HT-29 (cell line): ENCODE measurements at places on chromosomes 12 and 14. TPM values are rescaled to one million over a fixed set of nuclear protein-coding genes. Genes with fewer than 3 reads are reported as not detected.

The KLRB1 gene
- total RNA-seq: not detected in 2 replicates

The FITM1 gene
- total RNA-seq: 0.13 and 0.74 TPM in 2 replicates

The TPPP2 gene
- total RNA-seq: not detected in 2 replicates

The MUCL1 gene
- total RNA-seq: not detected in 2 replicates

The IL22 gene
- not detected in 2 replicates for total RNA-seq

The KIAA0586 gene
- total RNA-seq: 5.0 TPM in 2 replicates

The LRRC10 gene
- not detected in 2 replicates for total RNA-seq

The OR4E2 gene
- not detected in 2 replicates for total RNA-seq

The C14orf132 gene
- not detected in 2 replicates for total RNA-seq

The ADAMTS20 gene
- total RNA-seq: not detected in 2 replicates

DNA sequence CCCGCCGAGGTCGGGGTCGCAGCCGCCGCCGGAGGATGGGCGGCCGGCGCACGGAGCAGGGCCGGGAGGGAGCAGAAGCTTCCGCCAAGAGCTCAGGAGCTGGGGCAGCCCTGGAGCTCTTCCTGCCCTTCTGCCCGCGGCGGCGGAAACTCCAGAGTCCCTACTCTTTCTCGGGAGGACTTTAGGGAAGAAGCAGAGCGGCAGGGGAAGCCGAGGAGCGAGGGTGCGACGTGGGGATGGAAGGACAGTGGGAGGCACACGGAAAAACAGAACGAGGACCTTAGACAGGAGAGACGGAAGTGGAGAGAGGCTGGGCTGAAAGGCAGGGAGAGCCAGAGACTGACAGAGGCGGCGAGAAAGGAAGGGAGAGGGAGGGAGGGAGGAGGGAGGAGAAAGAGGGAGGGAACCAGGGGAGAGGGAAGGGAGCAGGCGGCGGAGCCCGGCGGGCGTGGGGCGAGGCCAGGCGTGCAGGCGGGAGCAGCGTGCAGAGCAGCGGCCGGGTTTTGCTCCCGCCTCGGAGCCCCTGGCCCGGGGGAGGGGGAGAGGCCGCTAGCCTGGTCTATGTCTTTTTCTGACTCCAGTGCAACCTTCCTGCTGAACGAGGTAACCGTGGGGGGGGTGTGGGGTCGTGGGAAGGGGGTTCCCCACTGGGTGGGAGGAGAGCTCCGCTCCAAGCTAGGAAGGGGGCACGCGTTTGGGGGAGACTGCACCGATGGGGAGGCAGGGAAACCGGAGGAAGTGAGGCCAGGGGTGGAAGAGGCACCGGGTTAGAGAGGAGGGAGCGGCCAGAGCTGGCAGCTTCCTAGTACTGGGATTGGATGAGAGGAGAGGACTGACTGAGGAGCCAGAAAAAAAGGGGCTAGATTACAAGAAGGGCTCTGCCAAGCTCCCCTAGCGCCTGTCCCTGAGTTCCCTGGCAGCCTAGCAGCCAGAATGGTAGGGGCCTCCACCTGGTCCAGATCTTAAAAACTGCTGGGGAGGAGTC is 2.9 kb upstream of the CACNB3 start:
- DNase-seq: peak; percentile 84

DNA sequence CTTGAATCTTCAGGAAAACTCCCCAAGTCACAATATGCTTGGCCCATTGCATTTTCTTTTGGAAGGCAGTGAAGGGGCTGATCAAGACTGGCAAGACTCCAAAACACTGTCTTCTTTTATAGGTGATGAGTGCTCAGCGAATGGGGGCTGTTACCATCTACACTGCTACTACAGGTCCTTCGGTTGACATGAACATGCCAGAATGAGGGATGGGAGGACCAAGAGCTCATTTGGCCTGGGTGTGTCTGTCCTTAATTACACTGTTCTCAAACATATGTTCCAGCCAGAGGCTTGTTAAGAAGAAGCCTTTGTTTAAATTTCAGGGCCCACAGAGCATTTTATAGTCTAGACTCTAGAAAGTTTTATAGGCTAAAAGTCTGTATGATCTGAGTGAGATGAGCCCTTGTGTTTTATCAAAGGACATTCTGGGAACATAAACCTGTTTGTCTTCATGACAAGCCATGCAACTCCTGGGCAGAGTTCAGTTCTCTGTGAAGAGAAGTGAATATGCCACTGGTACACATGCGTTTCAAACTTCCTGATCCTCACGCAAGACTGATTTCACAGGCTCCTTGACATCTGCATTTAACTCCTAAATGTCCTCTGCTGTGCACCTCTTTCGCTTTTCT is 4.7 kb upstream of the FAM234B start:
- no peak for DNase-seq

- no peak for DNase-seq
These were observed 117.6 kb upstream of the RASSF8 start for GRCh38 chr12:25840678-25841465.

DNA sequence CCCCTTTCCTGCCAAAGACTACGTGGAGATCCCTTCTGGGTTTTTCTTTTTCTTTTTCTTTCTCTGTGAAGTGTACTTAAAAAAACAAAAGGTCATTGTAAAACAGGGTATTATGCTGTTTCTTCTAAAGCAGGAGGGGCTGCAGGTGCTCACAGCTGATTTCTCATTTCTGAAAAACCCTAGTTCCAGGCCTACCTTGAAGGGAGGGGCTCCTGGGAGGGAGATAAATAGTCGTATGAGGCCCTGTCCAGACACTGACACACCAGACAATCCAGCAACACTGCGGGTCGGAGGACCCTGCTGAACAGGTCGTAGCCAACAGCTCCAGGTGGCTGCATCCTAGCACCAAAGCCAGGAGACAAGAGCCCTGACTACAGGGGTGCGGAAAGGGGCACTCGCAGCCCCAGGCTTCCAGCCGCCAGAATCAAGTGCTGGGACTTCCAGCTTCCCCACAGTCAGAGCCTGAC is 41.1 kb downstream of the PSMA6 start:
- DNase-seq: no peak

DNA sequence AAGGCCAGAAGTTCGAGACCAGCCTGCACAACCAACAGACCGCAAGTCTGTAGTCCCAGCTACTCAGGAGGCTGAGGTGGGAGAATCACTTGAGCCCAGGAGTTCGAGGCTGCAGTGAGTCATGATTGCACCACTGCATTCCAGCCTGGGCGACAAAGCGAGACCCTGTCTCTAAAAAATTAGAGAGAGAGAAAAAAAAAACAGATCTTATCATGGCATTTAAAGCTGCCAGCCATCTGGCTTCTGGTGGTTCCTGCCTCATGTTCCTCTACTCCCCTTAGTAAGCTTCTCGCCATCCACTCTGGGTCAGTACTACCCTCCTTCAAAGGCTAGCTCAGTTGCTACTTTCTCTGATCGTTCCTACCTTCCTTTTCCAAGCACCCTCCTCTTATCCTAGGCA is 16.1 kb downstream of the CLSTN3 start:
- DNase-seq: no peak

GRCh38 chr12:68745376-68745903 is 536 bp upstream of the SLC35E3 start:
- DNase-seq: no peak

DNA sequence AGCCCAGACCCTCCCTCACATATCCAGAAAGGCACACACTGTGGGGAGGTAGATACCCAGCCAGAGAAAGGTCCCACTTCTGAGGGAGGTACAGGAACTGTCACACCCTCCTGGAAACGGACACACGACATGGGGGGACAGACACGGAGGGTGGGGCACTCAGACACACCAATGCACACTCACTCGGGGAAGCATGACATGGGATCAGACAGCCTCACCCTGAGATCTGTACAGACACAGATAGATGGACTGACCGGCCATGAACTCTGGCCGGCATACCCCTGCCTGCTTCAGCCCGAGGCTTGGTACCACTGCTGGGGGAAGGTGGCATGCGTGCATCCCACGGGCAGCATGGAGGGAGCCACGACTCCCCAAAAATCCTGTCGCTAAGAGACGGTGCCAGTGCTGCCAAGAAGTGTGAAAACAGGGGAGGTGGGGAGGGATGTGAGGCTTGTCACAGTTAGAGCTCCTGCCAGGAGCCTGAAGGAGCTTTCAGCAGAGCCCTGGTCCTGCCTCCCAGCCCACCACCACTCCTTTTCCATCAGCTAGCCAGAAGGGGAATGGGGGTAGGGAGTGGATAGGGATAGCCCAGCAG is 571 bp downstream of the CPNE6 start:
- no peak for DNase-seq

- no peak for DNase-seq
These were observed 85.6 kb downstream of the SYNE2 start for GRCh38 chr14:63938198-63939005.

DNA sequence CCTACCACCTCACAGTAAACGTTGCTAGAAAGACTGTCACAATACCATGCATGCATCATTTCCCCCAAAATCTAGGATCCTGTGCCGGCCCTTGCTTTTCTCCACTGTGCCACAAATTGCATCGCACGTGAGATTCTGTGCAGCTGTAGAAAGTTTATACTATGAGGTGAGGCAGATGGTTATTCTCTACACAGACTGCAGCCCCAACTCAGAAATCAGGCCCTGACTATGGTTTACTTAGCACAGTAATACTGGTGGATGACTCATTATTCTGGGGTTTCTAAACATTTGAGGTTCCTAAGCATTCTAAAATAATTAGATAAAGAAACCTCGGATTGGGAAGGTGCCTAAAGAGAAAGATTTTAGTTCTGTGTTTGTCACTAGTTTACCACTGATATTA is 163.8 kb upstream of the CCDC198 start:
- no peak for DNase-seq

DNA sequence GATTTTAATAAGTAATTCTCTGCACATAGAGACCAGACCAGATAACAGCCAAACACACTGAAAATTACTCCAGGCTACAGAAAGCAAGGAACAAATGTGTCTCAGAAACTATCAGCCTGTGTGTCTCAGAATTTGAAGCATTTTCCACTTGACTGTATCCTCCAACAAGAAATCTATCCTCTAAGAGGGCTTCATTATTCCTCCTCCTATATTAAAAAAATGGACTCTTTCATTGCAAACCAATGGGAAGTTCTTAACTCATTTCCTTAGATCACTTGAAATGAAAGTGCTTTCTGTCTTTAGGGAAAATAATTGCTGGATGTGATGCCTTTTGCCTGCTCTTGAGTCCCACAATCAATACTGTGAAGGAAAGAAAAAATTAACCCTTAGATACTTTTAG is 2.3 kb downstream of the ST8SIA1 start:
- DNase-seq: no peak

DNA sequence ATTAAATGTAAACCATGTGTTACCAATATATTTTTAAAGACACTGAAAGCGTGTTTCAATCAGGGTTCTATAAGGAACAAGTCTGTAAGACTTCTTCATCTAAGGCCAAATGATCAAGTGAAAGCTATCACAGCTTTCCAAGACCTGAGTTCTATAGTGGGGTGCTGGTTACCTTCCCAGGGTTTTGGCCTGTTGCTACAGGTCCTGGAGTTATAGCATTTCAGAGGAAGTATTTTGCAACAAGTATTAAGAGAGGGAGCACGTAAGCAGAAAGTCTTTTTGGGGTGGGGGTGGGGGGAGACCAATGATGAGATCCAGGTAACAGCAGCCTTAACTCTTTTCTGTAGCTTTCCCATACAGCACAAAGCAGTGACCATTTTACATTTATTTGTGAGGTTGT is 43.8 kb downstream of the FOXN3 start:
- no peak for DNase-seq

DNA sequence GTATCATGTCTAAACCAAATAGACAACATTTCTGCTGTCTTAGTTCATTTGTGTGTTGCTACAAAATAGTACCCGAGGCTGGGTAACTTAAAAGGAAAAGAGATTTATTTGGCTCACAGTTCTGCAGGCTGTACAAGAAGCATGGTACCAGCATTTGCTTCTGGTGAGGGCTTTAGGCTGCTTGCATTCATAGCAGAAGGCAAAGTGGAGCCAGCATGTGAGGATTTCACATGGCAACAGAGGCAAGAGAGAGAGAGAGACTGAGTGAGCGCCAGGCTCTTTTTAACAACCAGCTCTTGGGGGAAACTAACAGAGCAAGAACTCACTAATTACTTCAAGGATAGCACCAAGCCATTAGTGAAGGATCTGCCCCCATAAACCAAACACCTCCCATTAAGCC is 271.4 kb upstream of the SRRM4 start:
- no peak for DNase-seq

DNA sequence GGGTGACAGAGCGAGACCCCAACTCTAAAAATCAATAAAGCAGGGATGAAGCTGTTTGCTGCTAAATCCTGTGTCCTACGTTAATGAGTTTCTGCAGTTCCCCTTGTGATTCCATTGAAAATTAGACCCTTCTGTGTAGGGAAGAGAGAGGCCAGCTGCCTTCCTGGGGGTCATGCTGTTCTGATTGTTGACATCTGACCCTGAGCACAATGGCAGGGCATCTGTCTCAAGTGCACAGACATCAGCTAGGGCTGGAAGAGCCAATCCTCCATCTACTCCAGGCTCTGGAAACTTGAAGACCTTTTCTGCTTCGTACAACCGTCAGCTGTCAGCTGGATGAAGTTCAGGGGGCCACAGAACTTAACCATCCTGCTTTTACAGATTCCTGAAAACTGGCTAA is 10.1 kb downstream of the FBXL14 start:
- DNase-seq: no peak

GRCh38 chr12:102484017-102484416 is 3.7 kb upstream of the IGF1 start:
- DNase-seq: no peak

DNA sequence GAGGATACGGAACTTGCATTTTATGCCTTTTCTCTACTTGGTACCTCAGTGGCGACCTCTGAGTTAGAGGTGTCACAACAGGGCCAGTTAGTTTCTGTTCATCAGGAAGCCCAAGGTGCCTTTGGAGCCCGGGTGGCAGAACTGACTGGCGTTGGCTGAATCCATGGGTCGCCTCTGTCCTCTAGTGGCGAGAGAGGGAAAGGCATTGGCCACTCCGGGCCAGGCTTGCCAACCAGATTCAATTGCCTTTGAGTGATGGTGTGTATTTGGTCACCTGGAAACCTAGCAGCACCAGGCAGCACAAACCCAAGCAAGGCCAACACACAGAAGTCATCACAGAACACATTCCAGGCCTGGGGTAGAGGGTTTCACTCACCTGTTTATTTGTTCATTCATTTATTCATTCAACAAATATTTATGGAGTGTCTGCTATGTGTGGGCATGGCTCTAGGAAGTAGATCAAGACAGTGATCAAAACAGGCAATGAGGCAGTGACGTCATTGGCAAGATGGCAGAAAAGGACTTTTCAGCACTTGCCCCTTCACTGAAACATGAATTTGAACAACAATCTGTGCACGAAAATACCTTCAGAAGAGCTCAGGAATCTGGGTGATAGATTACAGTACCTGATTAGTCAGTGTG is 40.5 kb upstream of the KCNA5 start:
- DNase-seq: peak; percentile 79

- DNase-seq: peak; percentile 60
These were observed 168.7 kb downstream of the PHLDA1 start for GRCh38 chr12:75862692-75863471.

GRCh38 chr14:89429199-89430181 is 12.5 kb upstream of the FOXN3 start:
- no peak for DNase-seq

GRCh38 chr12:11171969-11172675 is 1.1 kb downstream of the SMIM10L1 start:
- DNase-seq: peak; percentile 58

DNA sequence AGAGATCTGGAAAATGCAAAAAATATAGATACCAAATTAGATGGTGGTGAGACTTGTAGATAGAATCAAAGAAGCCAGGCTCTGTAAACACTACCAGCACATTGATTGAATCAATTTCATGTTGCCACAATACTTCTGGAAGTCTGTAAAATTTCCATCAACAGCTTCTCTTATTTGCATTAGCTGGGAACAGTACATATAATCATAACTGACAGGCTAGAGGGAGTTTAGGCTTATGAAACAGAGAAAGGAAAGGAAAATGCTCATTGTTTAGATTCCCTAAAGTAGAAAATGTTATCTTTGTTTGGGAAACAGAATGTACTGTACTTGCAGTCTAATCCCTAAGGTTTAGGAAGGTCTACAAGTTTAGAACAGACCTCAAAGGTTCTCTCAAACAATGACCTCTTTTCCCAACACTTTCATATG is 335.2 kb downstream of the CEP128 start:
- no peak for DNase-seq
